ENCODE measurements at places on chromosomes 6 and 20. TPM values are rescaled to one million over a fixed set of nuclear protein-coding genes. Genes with fewer than 3 reads are reported as not detected.
A peak's percentile ranks its signal among the peaks of the same experiment; 100 is the strongest.

GRCh38 chr6:36118550-36119107 is 11.7 kb upstream of the MAPK13 start:
- peak; percentile 67 for DNase-seq

GRCh38 chr20:19712721-19713260 is 45.3 kb upstream of the RIN2 start:
- DNase-seq = no peak

DNA sequence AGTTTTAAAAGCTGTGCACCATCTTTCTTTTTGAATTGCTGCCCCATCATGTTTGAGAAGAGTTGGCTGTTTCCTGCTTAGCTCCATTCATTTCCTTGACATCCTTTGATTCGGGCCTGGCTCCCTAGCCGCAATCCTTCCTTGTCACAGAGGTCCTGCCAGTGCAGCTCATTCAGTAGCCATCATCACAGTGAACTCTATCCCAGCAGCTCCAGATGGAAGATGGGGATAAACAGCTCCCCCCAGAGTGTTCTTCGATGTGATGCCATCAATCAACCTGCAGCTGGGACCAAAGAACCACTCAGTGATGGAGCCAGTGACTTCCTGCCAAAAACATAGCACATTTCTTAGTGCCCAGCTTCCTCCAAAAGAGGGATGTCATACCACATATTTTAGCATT is 158.8 kb downstream of the FRK start:
- no peak for DNase-seq

GRCh38 chr20:31704225-31705119 is 18.2 kb downstream of the BCL2L1 start:
- peak; percentile 75 for DNase-seq

- DNase-seq = no peak
Measured at GRCh38 chr6:43122146-43122545, 46.0 kb downstream of the PTK7 start.

- no peak for DNase-seq
Measured at GRCh38 chr6:125668071-125668470, 81.4 kb upstream of the HEY2 start.

DNA sequence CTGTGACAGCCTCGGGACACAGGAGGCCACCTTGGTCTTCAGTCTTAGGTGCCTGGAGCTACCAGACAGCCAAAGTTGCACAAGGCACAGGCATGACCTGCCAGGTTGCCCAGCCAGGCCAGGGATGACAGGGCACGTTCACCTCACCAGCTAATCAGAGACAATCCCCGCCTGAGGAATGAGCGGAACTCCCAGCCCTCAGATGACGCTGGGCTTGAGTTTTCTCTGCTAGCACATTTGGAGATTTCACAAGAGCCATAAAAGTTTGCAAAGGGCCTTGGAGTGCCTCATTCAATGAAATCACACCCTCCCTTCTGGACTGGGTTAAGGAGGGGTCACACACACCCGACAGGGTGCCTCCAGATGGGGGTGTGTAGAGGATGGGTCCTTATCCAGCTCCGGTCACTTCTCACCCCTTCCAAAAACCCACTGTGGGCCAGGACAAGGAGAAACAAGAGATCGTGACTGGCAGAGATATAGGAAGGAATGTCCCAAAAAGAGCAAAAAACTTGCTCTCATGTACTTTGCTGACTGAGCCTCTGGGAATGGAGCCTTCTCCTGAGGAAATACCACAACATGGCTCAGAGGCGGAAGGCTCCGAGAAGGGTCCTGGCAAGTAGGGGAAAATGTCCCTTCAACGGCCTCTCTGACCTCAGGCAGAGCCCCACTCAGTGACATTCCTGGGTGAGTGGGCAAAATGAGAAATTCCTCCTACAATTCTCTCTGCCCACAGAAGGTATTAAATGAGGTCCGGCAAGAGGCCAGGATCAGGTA is 121.6 kb downstream of the ISM1 start:
- peak; percentile 85 for DNase-seq

GRCh38 chr6:150915880-150916265 is 50.4 kb downstream of the MTHFD1L start:
- DNase-seq = no peak

DNA sequence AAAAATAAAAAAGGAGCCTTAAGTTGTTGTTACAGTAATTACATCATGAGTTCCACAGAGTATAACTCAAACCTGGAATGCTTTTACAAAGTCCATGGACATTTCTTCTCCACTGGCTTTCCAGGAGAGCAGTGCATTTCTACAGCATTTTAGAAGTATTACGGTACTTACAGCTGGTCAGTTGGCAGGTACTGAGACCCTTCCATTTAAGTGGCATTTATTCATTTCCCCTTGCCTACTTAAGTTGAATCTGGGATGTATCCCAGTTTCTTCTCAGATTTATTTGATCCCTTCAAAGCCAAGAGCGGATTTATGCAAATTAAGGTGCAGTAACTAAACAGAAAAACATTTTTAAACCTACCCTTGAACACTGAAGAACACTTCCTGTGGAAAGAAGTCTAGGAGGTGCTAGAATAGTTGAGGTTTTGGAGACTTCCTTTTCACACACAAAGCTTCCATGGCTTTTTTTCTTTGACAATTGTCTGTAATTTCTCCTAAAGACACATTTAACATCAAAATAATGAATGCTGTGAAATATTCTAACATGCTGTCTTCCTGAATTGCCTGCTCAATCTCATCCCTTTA is 3.4 kb downstream of the PRDM13 start:
- DNase-seq = no peak

DNA sequence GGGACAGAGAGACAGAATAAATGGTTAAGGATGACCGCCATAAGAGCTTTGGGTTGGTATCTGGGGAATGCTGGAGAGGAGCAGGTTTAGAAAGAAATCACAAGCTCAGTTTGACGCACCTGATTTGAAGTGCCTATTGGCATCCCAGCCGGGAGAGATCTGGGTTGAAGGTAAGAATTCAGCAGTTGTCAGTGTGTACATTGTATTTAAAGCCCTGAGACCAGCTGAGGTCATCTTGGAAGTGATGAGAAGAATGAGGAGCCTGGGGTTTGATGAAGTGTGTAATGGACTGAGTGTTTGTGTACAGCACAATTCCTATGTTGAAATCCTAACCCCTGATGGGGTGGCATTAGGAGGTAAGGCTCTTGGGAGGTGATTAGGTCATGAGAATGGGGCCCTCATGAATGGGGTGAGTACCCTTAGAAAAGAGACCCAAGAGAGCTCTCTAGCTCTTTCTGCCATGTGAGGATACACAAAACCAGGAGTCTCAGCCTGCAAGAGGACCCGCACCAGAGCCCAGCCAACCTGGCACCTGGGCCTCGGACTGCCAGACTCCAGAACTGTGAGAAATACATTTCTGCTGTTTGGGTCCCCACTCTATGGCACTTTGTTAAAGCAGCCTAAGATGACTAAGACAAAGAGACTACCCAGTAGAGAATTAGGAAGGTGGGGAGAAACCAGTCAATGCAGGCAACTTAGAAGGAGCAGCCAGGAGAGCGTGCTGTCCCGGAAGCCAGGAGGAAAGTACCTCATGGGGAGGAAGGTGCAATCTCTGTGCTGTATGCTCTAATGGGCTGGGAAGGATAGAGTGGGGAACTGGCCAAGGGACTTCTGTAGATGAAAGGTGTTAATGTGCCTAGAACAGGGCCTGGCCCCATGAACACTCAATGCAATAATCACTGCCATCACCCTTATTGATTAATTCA is 133.7 kb upstream of the SLC24A3 start:
- no peak for DNase-seq

The MYT1 gene
- not detected for total RNA-seq

The OPRM1 gene
- total RNA-seq = not detected

The PTPRK gene
- total RNA-seq = 62.7 TPM

The CARMIL1 gene
- total RNA-seq = 30.4 TPM

The RAB44 gene
- total RNA-seq = 0.95 TPM

All from lower lobe of right lung (tissue), 2 donors.